ENCODE measurements at places on chromosomes 11 and 22.

- DNase-seq = no peak
These were observed 83.9 kb downstream of the RRAS2 start for GRCh38 chr11:14275076-14275475.

- no peak for DNase-seq
These were observed 18.0 kb downstream of the PAAF1 start for GRCh38 chr11:73894725-73895335.

DNA sequence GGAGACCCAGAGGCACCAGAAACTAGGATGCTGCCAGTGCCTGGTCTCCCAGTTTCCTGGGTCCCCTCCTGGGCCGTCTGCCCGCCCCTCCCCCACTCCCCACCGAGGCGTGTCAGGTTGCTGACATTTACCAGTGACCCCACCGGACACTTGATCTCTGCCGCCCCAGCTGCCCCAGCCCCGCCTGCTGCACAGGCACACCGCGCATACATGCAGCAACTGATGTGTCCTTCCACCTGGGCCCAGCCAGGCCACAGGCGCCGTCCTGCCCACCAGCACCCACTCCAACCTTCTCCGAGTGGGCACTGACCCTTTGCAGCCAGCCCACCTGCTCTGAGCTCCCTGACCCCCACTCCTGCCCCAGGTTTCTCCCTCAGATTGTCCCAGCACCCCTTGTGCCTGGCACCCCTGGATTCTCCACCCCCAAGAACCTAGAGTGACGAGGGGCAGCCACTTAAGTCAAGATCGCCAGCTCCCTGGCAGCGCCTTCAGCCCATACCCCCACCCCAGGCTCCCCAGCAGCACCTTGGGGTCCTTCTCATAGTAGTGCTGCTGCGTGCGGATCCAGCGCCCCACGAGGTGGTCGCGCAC lies 548 bp downstream of the PYGM start:
- no peak for DNase-seq

GRCh38 chr11:80733790-80734189 lies 1293.0 kb upstream of the TENM4 start:
- DNase-seq = no peak

GRCh38 chr11:29272019-29272654 lies 744.7 kb downstream of the KCNA4 start:
- DNase-seq = no peak

DNA sequence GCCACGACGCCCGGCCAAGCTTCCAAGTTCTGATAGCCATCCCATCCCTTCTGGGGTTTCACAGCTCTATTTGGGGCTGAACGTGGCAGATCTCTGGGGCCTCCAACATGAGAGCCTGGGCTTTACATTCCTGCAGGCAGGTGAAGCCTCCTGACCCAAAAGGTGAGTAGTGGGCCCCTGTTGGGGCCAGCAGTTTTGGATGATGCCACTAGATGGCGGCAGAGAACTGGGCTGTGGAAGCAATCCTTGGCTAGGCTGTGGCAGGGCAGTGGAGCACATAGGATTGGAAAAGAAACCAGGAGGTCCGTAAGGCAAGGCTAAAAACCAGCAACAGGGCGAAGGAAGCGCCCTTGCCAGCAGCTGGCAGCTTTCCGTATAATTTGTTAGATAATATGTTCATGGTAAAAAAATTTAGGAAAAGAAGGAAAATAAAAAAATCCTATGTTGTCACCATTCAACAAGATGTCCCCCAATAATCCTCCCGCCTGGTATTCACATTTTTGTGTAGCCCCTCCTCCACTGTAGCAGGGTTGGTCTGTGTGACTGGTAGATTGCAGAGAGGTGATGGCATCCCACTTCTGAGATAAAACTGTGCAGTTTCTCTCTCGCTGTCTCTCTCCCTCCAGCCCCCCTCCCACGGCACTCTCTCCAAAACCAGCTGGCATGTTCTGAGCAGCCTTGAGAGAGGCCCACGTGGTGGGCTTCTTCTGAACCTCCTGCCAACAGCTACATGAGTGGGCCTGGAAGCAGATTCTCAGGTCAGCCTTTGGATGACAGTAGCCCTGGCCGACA lies 43.6 kb upstream of the OR4B1 start:
- DNase-seq = peak; percentile 52

- DNase-seq = no peak
These were observed 3.4 kb downstream of the CCDC188 start for GRCh38 chr22:20147237-20147988.

DNA sequence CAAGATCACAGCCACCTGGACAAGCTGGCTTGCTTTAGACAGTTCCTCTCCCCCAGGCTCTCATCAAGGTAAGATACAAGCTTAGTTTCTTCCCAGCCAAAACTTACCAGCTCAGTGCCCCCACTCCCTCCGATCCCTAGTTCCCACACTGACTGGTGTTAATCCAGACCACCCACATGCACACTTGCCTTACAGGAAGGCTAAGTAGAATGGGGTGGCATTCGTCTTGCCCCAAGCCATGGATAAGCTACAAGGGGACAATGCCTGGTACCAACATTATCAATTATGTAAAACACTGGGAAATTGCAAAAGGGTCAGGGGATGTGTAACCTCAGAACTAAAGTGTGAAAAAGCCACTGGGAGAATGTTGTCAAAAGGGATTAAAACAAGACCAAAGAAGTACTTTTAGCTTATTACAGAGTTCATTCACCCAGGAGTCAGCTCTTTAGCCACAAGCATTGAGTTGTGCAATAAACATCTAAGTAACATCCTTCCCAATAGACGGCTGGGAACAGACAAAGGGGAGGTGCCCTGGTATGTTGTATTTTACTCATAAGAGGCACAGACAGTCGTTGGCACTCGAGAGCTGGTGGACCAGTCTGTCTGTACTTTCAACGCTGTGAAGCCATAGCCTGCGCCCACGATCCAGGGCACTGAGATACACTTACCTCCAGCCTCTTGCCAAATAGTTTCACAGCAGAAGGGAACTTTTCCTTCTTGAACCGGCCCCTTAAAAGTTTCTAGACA lies 1.1 kb downstream of the DHCR7 start:
- no peak for DNase-seq

DNA sequence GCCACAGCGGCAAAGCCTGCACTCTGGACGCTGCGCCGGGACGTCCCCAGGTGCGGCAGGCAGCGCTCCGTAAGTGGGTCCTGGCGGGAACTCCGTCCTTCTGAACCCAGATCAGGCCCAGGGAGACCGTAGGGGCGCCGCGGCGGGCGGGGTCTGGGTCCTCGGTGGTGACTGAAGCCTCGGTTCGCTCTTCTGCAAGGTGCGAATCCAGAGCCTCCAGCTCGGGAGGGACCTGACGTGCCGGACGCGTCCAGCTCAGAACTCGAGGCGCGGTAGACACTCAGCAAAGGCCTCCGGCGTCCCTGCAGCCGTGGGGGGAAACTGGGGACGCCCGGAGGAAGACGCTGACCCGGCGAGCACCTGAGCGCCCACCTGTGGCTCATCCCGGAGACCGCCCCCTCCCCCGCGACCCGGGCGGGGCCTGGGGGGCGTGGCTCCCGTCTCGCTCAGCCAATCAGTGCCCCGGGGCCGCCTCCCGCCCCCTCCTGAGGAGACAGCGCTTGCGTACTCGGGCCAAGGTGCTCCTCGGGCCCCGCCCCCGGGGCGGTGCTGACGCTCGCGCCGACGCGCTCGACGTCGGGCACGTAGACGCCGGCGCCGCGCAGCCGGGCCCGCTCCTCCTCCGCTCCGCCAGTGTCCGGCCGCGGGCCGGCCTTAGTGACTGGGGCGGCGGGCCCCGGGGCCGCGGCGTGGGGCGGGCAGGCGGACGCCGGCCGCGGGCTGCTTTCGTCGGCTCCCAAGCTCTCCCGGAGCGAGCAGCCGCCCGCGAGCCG lies at the start of gene PPFIA1:
Gene PPFIA1, plus strand, starts transcription at position 587 of the 773 bp plus-strand sequence. CDS start 1,483 bp downstream, outside the sequence.
- peak; percentile 95 for DNase-seq

GRCh38 chr11:70433966-70434812 lies 35.9 kb downstream of the CTTN start:
- DNase-seq = no peak

DNA sequence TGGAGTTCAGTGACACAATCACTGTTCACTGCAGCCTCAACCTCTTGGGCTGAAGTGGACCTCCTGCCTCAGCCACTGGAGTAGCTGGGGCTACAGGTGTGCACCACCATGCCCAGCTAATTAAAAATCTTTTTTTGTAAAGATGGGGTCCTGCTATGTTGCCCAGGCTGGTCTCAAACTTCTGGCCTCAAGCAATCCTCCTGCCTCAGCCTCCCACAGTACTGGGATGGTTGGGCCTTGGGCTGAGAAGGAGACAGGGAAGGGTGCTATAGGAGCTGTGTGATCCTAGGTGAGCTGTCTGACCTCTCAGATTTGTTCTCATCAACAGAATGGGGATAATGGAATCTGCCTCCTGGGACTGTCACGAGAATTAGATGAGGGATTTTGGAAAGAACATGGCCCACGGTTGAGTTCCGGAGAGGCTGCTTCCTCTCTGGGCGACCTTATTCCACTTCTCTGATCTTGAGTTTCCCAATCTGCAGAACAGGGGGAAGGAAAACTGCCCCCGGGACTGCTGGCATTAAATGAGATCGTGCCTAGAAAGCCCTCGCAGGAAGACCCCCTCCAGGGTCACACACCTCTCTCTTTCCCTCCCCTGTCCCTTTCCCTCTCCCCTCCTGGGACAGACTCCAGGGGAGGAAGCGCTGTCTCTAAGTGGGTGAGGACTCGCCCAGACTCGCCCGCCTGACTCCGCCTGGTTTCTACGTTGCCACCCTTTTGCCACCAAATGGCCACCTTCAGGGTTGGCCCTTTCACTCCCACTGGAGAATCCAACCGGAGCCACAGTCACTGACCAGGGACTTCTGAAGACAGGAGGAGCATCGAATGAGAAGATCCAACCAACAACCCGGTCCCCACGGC lies 50.1 kb downstream of the MCM5 start:
- DNase-seq = no peak

DNA sequence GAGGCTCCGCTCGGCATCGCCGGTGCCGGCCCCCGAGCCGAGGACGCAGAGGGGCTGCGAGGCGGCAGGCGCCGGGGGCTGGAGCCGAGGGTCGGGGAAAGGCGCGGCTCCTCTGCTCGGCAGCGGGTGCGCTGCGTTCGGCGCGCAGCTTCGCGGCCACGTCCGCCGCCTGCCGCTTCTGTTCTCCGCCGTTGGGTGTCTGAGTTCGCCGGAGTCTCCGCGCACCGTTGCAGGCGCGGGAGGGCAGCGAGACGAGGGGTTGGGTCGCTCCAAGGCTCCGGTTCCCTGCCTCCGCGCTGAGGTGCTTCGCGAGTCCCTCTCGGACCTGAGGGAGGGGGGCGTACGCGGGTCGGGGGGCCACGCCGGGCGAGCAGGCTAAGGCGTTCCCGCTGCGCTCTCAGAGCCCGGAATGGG lies 347 bp downstream of the MN1 start:
- DNase-seq = no peak

DNA sequence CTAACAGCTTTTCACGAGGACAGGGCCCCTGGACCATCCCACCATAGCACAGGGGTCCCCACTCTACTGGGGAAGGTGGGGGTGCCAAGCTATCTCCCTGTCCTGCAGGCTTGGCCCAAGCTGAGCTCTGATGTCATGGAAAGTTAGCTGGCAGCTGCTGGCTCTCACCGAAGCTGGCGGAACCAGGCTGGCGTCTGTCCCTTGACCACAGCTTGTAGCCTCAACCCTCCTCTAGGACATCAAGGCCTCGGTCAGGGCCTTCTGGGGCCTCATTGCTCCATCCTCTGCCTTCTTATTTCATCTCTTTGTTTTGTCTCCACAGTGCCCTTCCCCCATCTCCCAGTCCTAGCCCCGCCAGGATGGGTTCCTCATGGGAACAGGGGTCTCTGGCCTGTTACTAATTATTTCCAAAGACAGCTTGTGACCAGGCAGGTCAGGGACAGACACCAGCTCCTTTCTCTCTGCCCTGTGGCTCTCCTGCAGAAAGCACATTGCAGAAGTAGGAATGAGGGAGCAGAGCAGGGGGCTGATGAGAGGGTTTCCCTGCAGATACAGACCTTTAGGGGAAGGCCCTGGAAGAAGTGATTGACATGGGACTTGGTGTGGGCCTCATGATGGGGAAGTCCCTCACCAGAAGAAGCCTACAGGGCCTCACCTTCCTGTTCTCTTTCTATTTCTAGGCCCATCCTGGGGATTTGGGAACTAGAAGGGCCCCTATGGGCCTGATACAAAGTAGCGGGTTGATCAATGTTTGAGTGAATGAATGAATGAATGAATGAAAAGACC lies 97.5 kb upstream of the ALX4 start:
- DNase-seq = no peak

DNA sequence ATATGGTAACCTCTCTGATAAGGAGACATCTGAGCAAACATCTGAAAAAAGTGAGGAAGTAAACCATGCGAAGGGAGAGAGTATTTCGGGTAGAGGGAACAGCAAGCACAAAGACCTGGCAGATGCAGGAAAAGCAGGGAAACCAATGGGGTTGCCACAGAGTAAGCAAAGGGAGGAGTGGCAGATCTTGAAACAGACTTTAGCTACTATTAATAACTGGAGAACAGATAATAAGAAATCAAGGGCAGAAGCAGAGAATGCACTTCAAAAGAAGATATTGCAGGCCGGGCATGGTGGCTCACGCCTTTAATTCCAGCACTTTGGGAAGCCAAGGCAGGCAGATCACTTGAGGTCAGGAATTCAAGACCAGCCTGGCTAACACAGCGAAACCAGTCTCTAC lies 18.1 kb downstream of the MRTFA start:
- DNase-seq = no peak

DNA sequence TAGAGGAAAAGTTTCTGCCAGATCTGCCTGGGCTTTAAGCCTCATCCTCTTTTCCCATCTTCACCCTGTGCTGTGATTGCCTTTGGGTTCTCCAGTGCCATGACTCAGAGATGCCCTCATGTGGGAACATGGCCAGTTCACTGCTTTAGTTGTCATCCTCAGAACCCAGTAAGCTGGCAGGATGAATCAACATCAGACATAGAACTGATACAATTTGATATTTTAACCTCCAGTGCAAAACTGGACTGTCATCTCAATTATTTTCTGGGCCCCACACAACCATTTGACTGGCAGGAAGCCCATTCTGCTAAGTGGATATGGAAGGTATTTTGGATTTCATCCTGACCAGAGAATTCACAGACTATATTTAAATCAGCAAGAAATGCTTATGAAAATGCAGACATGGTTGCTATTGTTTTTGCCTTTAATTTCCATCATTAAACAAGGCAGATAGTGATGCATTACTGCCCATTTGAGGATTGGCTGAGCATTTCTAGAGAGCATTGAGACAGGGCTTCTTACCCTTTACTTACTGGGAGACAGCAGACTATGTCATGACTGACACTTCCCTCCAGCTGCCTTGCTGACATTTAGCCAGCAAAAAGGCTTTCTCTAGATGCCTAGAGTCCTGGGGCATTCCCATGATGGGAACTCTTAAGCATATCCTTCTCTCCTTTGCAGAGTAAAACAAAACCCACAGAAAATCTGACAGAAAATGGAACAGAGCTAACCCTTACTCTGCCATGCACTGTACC lies 327.1 kb upstream of the MTNR1B start:
- no peak for DNase-seq

- DNase-seq = no peak
These were observed 139.4 kb downstream of the PAX6 start for GRCh38 chr11:31671681-31672080.

DNA sequence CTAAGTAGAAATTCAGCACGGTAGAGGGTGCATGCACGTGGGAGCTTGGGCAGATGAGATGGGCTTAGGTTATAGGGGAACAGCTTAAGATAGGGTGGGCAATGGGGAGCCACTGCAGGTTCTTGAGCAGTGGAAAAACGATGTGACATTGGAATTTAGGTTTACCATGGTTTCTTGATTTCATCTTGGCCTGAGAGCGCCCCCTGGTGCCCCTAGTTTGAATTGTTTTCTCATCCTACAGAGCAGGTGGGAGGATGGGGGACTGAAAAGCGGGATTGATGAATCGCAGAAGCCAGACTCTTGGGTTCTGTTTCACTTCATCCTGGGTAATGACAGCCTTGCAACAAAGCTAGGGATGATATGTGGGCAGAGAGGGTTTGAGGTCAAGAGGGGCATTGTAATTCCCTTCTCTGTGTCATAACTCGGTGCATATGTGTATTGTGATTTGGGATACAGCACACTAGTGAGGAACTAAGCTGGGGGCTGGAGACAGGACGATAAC lies 6.7 kb upstream of the MCAM start:
- peak; percentile 67 for DNase-seq

Data from NCI-H1092 (cell line).